ENCODE measurements at places on chromosomes 1 and 21.

- DNase-seq: no peak
These were observed 109.1 kb downstream of the MRPS6 start for GRCh38 chr21:34182436-34182835.

DNA sequence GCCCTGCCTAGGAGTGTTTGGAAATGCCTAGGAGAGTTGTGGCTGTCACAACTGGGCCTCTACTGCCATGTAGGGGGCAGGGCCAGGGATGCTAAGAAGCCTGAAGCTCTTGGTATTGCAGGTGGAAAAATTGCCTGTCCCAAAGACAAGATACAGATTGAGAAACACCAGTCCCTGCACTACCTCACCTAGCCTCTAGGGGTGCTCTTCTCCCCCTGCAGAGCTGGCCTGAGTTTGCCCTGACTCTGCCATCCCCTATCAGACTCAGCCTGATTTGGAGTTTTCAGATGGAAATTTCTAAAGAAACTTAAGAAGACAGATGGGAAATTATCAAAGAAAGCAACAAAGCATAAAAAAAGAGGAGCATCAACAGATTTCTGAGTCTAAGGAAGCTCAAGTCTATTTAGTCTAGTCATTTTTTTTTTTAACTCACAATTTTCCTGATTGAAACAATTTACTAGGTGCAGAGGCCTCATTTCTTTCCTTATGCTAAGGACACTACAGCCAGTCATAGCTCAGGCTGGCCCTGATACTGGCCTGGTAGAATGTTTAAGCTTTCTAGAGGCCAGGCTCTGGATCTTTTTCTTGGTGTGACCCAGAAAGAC lies 61.4 kb upstream of the LRRN2 start:
- peak; percentile 20 for DNase-seq

DNA sequence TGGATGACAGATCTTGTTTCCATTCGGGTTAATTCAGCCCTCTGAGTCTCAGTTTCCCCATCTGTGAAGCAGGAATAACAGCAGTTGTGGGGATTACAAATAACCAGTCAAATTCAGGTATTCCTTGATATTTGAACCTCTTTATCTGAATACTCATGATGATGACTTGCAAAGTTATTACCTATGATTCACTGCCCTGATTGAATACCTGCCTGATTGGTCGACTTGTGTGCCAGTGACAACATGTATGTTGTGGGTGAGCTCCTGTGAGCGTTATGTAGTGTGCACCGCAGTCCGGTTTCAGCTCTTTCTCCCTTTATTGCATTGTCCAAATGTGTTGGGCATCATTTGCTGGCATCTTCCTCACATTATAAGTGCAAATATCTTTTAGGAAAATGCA lies 9.5 kb upstream of the TMEM61 start:
- no peak for DNase-seq

DNA sequence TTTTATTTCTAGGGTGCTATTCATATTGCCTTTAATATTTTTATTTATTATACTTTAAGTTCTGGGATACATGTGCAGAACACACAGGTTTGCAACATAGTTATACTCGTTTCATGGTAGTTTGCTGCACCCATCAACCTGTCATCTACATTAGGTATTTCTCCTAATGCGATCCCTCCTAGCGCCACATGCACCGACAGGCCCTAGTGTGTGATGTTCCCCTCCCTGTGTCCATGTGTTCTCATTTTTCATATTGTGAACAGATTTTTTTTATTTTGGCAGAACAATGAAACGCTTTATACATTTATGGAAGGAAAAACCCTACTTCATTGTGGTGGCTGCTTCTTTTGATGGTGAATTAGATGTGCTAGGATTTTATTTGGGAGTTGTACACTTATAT lies 14.4 kb upstream of the USH2A start:
- no peak for DNase-seq

GRCh38 chr1:46721686-46722205 lies 2.8 kb upstream of the EFCAB14 start:
- no peak for DNase-seq

DNA sequence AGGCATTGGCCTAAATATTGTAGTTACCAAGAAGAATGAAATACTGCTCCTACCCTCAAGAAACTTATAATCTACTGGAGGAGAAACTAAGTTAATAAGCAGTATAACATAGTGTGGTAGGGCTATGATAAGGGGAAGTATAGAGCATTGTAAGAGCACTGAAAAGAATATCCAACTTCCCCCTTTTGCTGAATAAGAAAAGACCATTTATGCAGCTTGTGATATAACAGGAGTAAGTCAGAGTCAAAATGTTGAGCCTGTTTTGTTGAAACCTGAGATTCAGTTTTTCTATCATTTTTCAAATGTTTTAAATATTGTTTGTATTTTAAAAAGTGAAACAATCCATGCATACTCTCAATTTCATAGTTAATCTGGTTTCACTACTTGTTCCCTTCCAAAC lies 48.3 kb upstream of the FCRL4 start:
- no peak for DNase-seq

GRCh38 chr1:236396665-236397043 lies 2.6 kb downstream of the EDARADD start:
- no peak for DNase-seq

All from stimulated activated CD8-positive, alpha-beta memory T cell treated with anti-CD3 and anti-CD28 coated beads, Interleukin-2, amount 100 ng/mL, for 48 hours (primary cell).